ENCODE measurements at places on chromosomes 4 and X.

DNA sequence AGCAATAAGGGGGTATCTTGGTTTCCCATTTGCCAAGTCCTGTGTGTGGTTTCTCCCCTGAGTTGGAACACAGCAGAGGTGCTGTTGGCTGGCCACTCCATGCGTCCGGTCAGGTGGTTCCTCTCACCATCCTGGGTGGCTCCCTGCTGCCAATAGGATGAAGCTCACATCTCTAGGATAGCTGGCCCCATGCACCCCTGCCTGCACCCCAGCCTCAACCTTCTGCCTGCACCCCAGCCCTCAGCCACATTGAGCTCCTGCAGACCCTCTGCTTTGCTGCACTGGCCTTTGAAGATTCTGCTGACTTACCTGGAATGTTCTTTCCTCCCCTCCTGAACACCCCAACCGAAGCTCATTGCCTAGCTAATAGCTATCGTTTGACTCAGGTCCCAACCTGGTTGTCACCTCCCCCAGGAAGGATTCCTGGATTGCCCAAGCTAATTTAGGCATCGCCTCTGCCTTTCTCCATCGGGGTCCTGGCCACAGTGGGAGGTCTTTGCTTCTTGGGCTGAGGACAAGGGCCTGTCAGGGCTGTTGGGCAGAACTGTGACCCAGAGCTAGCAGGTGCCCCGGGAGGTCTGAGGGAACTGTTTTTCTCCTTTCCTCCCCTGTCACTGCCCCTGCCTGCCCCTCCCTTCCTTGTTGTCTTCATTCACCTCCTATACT is 36.6 kb upstream of the GRPEL1 start:
- no peak for DNase-seq

DNA sequence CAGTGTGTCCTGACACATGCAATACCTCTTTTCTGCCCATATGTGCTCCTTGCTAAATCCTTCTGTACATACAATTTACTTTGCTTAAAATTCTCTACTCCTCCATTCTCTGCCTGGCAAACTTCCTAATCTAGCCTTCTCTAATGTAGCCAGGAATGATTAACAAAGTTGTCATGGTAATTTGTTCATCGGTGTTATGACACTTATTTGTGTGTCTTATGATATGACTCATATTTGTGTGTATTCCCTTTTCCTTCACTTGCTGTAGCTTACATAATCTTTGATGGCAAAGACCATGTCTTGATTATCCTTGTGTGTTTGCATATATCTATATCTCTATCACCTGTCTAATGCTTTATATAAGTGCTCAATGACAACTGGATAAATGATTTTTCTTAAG is 133.3 kb downstream of the COL25A1 start:
- DNase-seq: no peak

GRCh38 chr4:124754681-124755080 is 42.1 kb upstream of the ANKRD50 start:
- DNase-seq: no peak

GRCh38 chr4:108114503-108114902 is 54.2 kb downstream of the LEF1 start:
- no peak for DNase-seq

DNA sequence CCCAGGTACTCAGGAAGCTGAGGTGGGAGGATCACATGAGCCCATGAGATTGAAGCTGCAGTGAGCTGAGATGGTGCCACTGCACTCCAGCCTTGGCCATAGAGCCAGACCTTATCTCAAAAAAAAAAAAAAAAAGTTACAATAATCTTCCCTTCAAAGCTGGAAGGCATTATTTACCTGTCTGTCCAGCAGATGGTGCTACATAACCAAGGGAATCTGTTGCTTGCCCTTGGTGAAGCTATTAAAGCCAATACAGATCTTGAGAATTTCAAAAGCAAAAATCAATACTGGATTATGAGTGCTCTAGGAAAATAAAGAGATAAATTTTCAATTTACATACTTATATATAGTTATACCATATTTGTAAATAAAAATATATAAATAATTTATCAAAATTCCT is 25.9 kb downstream of the PKD2 start:
- no peak for DNase-seq

GRCh38 chr4:78247536-78248285 is 190.6 kb downstream of the FRAS1 start:
- no peak for DNase-seq

- DNase-seq: no peak
Measured at GRCh38 chr4:95129821-95130311, 372.1 kb downstream of the BMPR1B start.

DNA sequence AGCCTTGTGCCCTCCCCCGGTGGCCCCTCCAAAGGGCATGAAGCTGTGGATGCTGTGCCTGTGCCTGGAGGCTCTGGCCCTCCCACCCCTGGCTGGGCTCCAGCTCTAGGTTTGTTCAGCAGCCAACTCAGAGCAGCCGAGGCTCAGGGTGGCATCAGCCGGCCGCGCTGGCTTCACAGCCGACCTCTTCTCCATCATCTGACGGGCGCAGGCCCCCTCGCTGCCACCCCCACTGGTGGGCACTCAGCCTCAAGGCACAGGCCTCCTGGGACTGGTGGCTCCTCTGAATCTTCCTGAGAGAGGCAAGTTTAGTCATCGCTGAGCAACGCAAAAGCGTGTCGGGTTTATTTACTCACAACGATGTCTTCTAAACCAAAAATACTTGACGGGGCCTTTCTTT is 46.0 kb downstream of the PCGF3 start:
- no peak for DNase-seq

- DNase-seq: no peak
Measured at GRCh38 chr4:82890528-82890900, 439 bp downstream of the SEC31A start.

GRCh38 chr4:108443585-108443984 is 176.8 kb upstream of the RPL34 start:
- no peak for DNase-seq

DNA sequence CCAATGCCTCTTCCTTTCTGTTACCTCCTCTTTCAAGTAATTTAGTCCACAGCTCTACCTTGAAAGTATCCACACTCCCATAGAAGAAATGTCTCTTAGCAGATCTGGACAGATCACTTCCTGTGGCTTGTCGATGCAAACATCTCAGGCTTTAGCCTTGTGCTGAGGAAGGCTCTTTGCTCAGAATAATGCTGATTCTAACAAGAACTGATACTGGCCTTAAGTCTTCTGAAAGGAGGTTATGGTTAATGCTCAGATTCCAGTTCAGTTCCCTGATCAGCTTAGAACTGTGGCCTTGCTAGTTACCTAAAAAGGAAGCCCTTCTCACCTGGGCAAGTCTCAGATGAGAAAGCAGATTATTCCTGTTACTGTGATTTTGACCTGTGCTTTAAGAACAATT is 230.1 kb upstream of the FAT4 start:
- DNase-seq: no peak

DNA sequence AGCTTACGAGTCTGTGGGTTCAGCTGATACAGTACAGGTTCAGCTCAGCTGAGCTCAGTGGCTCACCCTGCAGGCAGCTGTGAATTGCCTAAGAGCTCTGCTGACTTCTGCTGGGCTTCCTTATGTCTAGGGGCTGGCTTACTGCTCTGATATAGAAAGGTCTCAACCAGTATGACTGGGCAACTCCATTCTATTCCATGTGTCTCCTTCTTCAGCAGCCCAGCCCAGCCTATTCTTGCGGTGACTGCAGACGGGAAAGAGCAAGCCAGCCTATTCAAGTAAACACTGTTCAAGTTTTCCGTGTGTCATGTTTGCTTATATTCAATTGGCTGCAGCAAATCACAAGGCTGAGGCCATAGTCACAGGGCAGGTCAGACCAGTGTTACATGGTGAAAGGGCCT is 615.4 kb upstream of the ZFP42 start:
- no peak for DNase-seq

- DNase-seq: no peak
Measured at GRCh38 chr4:185257694-185258093, 48.3 kb downstream of the SNX25 start.

GRCh38 chrX:2696698-2697215 is 5.7 kb downstream of the CD99 start:
- no peak for DNase-seq

DNA sequence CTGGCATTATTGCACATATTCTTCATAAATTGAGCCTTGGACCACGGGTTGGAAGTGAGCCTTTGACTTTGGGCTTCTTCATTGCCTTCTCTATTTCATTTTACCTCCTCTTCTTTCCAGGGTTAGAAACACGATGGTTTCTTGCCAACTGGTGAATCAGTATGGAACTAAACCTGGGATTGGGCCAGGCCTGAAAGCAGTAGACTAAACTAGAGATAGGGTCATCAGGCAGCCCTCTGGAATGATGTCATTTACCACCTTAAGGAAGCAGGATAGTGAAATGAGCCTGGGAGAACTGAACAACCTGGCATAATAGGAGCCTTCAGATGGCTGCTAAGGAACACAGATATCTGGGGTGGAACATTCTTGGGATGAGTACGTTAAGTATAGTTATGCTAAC is 67.5 kb upstream of the ATP8A1 start:
- no peak for DNase-seq

DNA sequence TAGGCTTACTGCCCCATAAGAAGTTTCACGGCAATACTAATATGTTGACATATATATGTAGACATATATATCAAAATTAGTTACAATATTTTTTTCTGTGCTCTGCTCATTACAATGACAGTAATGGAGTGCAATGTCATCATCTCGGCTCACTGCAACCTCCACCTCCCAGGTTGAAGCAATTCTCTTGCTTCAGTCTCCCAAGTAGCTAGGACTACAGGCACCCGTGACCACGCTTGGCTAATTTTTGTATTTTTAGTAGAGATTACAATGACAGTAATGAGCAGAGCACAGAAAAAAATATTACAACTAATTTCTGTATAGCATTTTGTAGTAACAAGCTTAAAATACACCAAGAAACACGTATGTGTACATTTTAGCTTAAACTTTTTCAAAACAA is 7.6 kb downstream of the EIF4E start:
- no peak for DNase-seq

GRCh38 chr4:137960371-137961050 is 281.6 kb downstream of the SLC7A11 start:
- no peak for DNase-seq

DNA sequence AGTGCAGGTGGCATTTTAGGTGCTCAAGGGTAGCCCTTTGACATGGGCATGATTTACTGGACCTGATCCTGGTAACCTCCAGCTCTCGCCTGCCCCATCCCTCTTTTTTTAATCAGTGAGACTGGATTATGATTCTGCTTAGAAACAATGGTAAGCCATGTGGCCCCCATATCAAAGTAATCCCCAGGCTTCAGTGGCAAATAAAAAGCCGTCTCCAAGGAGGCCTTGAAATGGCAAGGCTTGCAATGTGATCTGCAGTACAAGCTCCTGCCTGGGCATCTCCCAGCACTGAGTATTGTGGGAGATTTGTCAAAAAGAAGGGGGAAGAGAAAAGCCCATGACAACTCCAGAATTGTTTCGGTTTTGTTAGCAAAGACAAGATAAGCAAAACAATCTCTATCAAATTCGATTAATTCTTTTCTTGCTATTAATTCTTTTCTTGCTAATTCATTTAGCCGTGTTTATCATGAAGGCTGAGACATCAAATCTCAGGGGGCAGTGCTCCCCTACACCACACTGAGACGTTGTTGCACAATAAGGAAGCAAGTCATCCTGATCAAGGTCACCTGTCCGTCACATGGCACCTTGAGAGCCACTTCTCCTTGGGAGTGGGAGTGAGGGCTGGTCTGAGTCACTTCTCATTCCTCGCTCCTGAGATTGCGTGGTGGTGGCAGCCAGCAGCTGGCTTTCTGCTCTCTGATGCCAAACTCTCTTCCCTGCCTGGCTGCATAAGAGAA is 312.7 kb upstream of the GATB start:
- no peak for DNase-seq

- DNase-seq: no peak
Measured at GRCh38 chrX:46251755-46252154, 293.5 kb downstream of the ZNF674 start.

- no peak for DNase-seq
Measured at GRCh38 chr4:75179510-75179909, 246.6 kb downstream of the PARM1 start.

DNA sequence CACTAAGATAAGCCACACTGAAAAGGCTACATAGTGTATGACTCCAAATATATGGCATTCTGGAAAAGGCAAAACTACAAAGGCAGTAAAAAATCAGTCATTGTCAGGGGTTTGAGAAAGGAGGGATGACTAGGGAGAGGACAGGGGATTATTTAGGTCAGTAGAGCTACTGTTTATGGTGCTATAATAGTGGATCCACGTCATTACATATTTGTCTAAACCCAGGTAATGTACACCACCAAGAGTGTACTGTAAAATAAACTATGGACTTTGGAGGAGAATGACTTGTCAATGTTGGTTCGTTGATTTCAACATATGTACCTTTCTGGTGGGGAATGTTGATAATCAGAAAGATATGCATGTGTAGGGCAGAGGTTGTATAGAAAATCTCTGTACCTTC is 837.6 kb downstream of the FAM133A start:
- no peak for DNase-seq

Measured in stimulated activated CD8-positive, alpha-beta memory T cell treated with anti-CD3 and anti-CD28 coated beads, Interleukin-15, amount 100 ng/mL, for 24 hours (primary cell).